ENCODE measurements at places on chromosomes 2 and 18. TPM values are rescaled to one million over a fixed set of nuclear protein-coding genes. Genes with fewer than 3 reads are reported as not detected.
A peak's percentile ranks its signal among the peaks of the same experiment; 100 is the strongest.

Gene XRCC5
- 536 TPM for total RNA-seq

Gene USP40
- 12.9 TPM for total RNA-seq

DNA sequence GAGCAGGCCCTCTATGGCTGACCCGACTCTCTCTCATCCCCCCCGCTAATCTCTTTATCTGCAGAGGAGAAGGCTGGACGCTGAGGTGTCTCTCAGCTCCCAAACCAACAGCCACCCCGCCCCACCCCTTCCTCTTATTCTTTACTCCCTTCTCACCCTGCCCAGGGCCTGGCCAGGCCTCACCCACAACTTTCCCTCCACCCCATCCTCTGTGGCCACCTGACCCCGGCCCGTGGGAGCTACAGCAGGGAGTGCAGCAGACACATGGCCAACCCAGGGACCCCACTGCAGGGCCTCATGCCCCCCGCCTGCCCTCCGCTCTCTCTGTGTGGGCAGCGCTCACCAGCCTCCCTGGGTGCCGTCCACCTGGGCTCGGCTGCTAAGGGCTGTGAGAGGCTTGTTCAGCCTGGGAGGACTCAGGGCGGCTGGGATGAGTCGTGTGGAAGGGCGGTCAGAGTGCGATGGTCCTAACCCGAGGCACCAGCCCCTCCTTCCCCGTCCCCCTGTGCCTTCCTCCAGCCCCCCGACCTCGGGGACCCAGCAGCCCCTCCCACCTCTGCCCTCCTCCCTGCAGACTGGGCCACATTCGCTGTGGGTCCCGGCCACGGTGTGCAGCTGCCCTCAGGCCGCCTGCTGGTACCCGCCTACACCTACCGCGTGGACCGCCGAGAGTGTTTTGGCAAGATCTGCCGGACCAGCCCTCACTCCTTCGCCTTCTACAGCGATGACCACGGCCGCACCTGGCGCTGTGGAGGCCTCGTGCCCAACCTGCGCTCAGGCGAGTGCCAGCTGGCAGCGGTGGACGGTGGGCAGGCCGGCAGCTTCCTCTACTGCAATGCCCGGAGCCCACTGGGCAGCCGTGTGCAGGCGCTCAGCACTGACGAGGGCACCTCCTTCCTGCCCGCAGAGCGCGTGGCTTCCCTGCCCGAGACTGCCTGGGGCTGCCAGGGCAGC lies 6.8 kb downstream of the NEU4 start:
- H3K4me1 ChIP-seq: peaks cover 5% of the 10 kb centered on the region
- no peaks in the 10 kb centered on the region for H3K36me3 ChIP-seq
- no peak overlapping the region for H3K4me3 ChIP-seq
- no peak overlapping the region for H3K27ac ChIP-seq
- DNase-seq: no peak
- H3K27me3 ChIP-seq: no peaks in the 10 kb centered on the region

GRCh38 chr2:168050377-168050776 lies 197.0 kb downstream of the STK39 start:
- peaks cover 19% of the 10 kb centered on the region for H3K36me3 ChIP-seq
- H3K4me3 ChIP-seq: no peak overlapping the region
- H3K4me1 ChIP-seq: peaks cover 2% of the 10 kb centered on the region
- DNase-seq: no peak

GRCh38 chr18:24982831-24983230 lies 369.1 kb downstream of the ZNF521 start:
- no peaks in the 10 kb centered on the region for H3K4me1 ChIP-seq
- H3K36me3 ChIP-seq: no peaks in the 10 kb centered on the region
- no peaks in the 10 kb centered on the region for H3K27me3 ChIP-seq
- no peak overlapping the region for H3K27ac ChIP-seq

- peak overlapping the region; percentile 11 for H3K27ac ChIP-seq
- H3K36me3 ChIP-seq: no peaks in the 10 kb centered on the region
- H3K27me3 ChIP-seq: peaks cover 22% of the 10 kb centered on the region
- peaks cover 27% of the 10 kb centered on the region for H3K4me1 ChIP-seq
- H3K4me3 ChIP-seq: no peak overlapping the region
These were observed 5.2 kb downstream of the CCL20 start for GRCh38 chr2:227818675-227819397.

GRCh38 chr2:19785867-19786266 lies 115.9 kb downstream of the TTC32 start:
- no peak overlapping the region for H3K27ac ChIP-seq
- H3K36me3 ChIP-seq: no peaks in the 10 kb centered on the region
- no peak overlapping the region for H3K4me3 ChIP-seq
- no peaks in the 10 kb centered on the region for H3K4me1 ChIP-seq
